Femur (tissue), 1 donor: ENCODE measurements at places on chromosomes 13 and 19.

- peak; percentile 74 for DNase-seq
These were observed 41.5 kb upstream of the MEDAG start for GRCh38 chr13:30864433-30865122.

GRCh38 chr13:112055915-112056269 lies 11.1 kb upstream of the SOX1 start:
- DNase-seq: no peak

- DNase-seq: no peak
These were observed 22.9 kb upstream of the SLC15A1 start for GRCh38 chr13:98775386-98775785.

GRCh38 chr19:53549340-53549739 lies 11.4 kb downstream of the ZNF331 start:
- DNase-seq: no peak

GRCh38 chr19:18991006-18991405 lies 42.3 kb downstream of the SUGP2 start:
- DNase-seq: no peak

DNA sequence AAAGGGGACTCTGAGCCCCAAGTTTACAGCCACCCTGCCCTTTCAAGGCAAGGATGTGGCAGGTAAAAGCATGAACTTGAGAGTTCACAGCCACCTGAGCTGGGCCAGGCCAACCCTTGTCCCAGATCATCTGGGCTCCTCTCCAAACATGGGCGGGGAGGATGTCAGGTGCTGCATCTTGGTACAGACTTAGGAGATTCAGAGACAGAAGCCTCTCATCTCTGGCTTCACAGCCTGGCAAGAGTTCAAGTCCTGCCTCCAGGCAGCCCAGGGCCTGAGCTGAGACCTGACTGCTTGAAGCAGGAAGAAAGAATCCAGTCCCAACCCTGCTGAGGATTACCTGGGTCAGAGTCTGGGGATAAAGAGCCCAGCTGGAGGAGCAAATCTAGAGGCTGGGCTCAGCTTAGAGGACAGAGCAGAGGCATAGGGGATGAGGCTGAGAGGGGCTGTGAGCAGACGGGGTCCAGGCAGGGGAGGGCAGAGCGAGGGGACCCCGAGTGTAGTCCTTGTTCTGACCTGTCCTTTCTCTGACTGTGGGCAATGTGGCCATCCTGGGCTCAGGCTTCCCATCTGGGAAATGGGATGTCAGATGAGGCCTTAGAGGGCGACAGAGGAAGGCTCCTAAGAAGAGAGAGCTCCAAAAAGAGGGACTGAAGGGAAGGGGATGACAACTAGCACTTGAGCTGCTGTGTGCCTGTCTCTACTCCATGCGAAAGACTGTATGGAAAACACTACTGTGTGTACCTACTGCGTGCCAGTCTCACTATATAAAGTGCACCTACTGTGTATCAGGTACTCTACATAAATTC lies 6.6 kb upstream of the OR10H5 start:
- peak; percentile 66 for DNase-seq

DNA sequence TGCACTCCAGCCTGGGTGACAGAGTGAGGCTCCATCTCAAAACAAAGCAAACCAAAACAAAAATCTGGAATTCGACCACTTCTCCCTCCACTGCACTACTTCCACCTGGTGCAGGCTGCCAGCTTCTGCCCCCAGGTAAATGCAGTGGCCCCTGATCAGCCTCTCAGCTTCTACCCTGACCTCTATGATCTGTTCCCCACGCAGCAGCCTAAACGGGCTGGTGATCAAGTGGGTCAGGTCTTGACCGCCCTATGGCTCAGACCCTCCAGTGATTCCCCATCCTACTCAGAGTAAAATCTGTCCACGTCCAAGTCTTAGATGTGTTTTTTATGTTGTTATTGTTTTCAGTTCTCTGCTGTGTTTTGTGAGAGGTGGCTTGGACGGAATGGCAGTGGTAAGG lies 163.9 kb downstream of the KCTD15 start:
- no peak for DNase-seq

DNA sequence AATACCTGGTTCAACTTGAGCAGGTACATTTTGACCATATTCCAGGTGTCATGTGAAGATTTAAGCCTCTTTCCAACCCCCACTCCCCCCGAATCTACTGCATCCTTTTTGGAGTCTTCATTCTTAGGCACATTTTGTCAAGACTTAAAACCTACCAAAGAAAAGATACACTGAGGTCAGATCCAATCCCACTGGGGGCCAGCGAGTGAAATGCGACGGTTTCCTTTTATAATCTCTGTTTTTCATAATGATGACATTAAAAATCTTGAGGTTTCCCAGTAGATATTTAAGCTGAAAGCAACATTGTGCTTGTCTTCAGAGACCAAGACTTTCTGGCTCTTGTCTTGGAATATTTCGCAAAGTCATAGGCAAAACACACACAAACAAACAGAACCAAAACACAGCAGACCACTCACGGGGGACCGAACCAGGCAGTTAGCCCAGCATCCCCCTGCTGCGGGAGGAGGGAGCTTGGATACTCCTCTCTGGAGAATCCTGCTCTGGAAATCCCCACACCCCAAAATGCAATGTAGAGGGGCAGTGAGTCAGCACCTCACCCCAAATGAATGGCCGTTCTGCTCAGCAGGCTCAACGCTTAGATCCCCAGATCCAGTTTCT lies 506 bp upstream of the GAS6 start:
- peak; percentile 40 for DNase-seq

DNA sequence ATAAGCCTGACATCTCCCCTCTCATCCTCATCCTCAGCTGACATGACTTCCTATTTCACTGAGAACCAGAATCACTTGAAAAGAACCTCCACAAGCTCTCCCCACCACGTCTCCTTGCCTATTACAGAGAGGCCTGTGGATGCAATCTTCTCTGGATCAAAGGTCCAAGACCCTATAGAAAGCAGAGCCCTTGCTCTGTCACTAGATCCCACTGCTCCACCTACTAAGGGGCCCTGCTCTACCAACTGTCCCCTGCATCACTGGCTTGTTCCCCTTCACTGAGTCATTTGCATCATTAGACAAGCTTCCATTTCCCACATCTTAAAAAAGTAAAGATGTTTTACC lies 40.8 kb downstream of the RCBTB2 start:
- DNase-seq: no peak

GRCh38 chr13:29865934-29866333 lies 15.5 kb upstream of the UBL3 start:
- no peak for DNase-seq

DNA sequence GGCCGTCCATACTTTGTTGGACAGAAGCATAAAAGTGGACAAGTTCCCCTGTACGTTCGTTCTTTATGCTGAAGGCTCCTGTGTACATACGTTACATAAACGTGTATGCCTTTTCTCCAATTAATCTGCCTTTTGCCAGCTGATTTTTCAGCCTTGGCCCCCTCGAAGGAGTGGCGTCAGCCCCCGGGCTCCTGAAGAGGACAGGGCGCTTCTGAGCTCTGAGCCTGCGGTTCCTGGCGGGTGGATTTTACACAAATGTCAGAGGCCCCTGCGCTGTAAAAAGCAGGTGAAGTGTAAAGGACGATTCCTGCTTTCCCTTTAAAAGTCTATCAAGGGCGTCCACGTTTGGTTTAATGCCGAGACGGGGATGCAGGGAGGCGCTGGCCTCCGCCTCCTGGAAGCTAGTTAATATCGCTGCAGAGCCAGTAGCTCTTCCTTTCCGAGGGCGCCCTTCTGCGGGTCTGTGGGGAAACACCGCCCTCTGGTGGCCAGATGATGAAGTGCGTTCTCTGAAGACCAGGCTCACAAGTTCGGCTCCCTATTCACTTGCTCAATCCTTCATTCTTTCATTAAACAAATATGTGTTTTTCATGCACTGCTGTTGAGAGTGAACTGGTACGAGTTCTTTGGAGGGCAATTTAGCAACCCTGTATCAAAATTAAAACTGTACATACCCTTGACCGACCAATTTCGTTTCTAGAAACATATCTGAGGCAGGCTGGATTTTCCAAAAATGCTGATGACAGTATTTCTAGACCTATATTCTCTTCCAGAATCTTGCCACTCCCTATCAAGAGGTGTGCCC lies 62.0 kb downstream of the GPR12 start:
- DNase-seq: peak; percentile 92

- DNase-seq: no peak
These were observed 41.5 kb downstream of the PDS5B start for GRCh38 chr13:32627793-32628192.

GRCh38 chr19:16261584-16262368 lies 62.9 kb upstream of the KLF2 start:
- DNase-seq: no peak

GRCh38 chr19:1783874-1784273 lies 28.2 kb downstream of the ATP8B3 start:
- no peak for DNase-seq

DNA sequence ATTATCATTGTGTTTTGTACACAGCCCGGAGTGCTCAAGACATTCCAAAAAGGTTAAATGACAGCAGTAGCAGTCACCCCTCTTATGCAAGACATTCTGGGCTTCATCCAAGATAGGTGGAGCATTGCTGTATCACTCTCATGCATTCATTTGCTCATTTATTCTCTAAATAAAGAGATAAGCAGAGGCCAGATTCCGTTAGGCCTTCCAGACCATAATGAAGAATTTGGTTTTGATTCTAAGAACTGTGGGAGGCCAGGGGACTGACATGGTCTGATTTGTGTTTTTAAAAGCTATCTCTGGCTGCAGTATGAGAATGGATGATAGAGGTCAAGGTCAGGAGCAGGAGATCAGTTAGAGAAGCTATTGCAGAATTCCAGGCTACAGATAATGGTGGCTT lies 145.8 kb downstream of the KCNRG start:
- DNase-seq: no peak

- no peak for DNase-seq
These were observed 8.0 kb upstream of the PDE4C start for GRCh38 chr19:18234194-18234593.

DNA sequence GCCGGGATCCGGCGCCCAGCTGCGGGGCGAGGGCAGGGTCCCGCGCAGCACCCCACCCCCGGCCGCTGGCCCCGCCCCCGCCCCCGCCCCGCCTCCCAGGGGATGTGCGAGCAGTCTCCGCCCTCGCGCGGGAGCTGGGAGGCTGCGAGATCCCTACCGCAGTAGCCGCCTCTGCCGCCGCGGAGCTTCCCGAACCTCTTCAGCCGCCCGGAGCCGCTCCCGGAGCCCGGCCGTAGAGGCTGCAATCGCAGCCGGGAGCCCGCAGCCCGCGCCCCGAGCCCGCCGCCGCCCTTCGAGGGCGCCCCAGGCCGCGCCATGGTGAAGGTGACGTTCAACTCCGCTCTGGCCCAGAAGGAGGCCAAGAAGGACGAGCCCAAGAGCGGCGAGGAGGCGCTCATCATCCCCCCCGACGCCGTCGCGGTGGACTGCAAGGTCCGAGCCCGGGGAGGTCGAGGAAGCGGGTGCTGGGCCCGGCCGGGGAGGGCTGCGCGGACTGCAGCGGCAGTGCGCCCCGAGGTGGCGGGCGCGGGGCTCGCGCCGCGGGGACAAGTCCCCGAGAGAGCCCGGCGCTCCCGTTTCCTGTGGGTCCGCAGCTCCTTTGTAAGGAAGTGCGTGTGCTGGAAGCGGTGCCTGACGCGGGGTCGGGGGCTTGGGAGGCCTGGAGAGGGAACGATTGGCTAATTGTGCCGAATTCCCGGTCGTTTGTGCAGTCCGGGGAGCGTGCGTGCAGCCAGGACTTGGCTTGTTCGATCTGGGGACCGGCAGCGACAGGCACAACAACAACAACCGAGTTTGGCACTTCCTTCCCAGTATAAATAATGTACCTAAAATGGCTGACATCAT lies at the start of gene ITM2B:
TSS of gene ITM2B (plus strand) at position 161 of the 843 bp plus-strand sequence. CDS start at position 316, 155 bp downstream.
- DNase-seq: peak; percentile 86

DNA sequence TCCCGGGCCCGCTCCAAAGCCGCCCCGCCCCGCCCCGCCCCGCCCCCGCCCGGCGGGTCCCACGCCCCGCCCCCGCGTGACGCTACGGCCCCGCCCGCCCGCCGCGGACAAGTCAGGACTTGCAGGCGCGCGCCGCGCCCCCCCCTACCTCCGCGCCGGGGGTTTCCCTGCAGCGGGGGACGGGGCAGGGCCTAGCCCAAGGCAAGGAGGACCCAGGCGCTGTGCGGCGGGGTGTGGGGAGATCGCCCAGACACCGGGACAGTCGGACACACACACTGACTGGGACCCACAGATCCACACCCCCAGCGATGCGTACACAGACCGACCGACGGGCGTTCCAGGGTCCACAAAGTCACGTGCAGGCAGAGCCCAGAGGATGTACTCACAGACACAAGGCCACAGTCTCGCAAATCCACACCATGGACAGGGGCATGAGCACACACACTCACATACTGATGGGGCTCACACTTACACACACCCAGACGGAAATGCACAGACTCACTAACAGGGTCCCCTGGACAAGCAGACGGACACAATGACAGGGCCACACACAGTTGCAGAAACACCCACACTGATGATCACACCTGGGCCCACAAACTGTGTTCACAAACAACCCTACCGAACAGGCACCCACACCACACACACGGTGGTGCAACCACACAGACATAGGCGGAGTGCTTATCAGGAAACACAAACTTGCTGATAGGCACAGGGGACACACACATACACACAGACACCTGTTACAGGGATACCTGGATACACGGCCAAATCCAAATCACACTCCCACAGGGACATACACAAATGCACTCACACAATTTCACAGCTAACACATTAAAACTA lies 436 bp upstream of the BBC3 start:
- DNase-seq: peak; percentile 91

- no peak for DNase-seq
These were observed 246.9 kb downstream of the DCLK1 start for GRCh38 chr13:35884211-35884760.

DNA sequence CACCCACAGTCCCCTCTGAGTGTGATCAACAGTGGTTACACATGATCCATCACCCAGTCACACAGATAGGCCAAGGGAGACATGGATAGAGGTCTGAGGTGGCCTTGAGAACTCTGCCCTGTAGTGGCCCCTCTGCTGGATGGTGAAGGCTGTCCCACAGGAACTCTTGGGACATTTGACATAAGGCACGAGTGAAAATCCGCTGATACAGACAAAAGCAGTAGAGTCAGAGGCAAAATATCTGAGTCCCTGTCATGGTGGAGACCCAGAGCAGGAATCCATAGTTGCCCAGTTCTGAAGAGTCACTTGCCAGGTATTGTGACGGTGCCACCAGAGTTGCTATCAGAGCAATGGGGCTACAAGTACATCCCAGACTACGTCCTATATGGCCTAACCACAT lies 18.8 kb upstream of the SLC25A30 start:
- DNase-seq: no peak

GRCh38 chr13:112324116-112324515 lies 52.0 kb upstream of the SPACA7 start:
- no peak for DNase-seq
